Osteocyte (in vitro differentiated cells): ENCODE measurements at places on chromosomes 7 and 10.

- no peak for DNase-seq
Observed at GRCh38 chr7:2530071-2530987, 10.8 kb downstream of the LFNG start.

DNA sequence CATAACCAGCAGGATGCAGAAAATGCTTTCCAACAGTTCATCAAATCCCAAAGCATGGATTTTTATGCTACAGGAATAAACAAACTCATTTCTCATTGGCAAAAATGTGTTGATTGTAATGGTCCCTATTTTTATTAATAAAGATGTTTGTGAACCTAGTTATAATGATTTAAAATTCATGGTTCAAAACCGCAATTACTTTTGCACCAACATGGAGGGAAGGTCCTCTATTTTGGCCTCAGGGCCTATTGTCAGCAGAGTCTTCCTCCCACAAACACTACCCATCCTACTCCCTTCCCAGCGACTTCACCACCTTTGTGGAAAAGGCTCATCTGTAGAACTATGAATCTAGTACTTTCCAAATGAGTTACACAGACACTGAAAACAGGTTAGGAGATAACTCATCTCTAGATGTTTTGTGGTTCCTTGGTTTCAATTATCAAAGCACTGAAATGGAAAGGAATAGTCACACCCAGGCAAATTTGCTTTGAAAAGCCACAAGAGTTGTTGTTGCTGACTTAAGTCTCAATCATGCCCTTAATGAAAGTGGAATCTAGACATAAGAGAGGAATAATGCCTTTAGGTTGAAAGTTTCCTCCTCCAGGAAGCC, 59.4 kb upstream of the FRMD4A start:
- DNase-seq, result no peak

- no peak for DNase-seq
Observed at GRCh38 chr10:121510201-121510771, 88.0 kb downstream of the FGFR2 start.

GRCh38 chr7:70053421-70053820, 455.1 kb downstream of the AUTS2 start:
- DNase-seq, result no peak

DNA sequence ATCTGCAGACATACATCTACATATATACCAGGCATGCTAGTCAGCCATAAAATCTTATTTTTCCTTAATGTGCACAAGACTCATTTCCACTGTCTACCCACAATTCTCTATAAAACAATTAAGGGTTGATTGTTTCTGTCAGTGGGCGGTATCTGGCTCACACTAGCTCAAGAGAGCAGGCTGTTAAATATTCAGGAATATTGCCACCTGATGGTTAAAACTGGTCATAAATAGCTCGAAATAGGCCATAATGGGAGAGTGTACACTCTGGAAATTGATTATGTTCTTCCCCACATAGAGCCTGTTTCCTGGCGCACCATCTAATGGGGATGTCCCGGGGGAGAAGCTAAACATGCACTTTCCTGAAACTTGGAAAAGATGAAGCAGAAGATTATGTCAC, 620.6 kb upstream of the ANKRD30A start:
- DNase-seq, result no peak

- DNase-seq, result no peak
Observed at GRCh38 chr7:151039850-151040548, 8.3 kb upstream of the ASIC3 start.

DNA sequence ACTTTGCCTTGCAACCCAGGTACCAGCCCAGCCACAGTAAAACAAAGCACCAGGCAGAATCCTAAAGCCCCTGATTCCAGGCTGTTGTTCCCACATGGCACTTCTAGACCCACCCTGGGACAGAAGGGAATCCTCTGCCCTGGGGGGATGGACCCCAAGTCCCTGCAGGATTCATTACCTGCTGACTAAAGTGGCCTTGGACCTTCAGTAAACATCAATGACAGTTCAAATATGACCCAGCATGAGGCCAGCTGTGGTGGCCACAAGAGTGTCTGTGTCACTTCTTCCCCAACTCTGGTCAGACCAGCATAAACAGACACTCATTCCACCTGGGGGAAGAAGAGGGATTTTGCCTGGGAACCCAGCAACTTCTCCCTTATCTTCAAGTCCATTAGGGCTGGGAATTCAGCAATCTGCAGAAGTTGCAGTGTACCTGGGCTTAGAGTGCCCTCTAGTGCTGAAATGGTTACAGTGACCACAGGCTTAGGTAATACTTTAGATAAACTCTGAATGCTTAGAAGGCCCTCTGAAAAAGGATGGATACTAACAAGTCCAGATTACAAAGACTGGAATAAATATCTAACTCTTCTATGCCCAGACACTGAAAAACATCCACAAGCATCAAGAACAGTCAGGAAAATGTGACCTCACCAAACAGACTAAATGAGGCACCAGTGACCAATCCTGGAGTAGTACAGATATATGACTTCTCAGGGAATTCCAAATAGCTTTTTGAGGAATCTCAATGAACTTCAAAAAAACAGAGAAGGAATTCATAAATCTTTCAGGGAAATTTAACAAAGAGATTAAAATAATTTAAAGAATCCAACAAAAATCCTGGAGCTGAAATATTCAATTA, 108.5 kb upstream of the TMEM168 start:
- no peak for DNase-seq
